ENCODE measurements at places on chromosomes 7 and 10.

- DNase-seq: no peak
These were observed 108.9 kb downstream of the NKX6-2 start for GRCh38 chr10:132677096-132677472.

GRCh38 chr10:18231480-18231879, 91.3 kb downstream of the CACNB2 start:
- DNase-seq: no peak

DNA sequence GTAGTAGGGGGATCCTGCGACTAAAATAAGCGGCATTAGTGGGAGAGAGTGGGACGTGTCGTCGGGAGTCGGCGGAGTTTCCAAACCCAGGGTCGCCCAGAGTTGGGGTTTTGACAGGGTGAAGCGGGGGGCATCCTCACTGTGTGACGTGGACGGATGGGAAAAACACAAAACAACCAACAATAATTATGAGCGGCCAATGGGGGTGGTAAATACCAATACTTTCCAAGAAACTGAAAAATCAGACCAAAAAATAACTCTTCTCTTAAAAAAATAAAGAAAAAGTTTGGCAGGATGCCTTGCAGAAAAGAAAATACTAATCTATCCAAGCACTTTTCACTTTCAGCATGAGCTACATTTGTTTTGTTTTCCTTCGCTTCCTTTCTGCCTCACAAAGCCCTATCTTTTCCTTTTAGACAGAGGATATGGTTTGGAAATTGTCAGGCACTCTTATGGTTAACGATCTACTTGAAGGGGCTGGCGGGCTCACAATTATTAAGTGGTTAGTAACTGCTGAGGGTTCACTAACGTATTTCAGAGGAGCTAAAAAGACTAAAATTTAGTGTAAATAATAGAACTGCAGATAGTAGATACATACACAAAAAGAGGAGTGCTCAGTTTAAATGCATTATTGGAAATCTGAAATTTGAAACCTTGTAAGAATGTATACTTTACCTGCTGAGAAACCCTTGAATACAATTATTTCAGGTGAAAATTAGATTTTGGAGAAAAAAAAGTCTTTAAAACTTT, 802 bp upstream of the CDK6 start:
- no peak for DNase-seq

GRCh38 chr10:77620731-77621130, 16.9 kb downstream of the KCNMA1 start:
- no peak for DNase-seq

- DNase-seq: no peak
These were observed 24.1 kb downstream of the CAMK2G start for GRCh38 chr10:73850211-73850610.

DNA sequence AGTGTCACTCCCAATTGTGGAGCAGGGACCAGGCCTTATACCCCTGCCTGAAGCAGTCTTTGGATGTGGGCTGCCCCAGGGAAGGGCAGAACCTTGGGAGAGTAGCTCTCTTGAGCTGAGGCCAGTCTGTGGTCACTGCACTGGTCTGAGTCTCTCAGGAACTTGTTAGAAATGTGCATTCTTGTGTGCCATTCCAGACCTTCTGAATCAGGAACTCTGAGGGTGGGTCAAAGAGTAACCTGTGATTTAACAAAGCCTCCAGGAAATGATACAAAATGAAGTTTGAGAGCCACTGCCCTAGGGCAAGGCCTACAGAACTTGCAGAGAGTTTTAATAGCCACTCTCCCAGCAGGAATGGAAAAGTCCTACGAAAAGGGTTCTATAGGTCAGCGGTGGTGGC, 68.1 kb downstream of the LYZL1 start:
- DNase-seq: no peak

DNA sequence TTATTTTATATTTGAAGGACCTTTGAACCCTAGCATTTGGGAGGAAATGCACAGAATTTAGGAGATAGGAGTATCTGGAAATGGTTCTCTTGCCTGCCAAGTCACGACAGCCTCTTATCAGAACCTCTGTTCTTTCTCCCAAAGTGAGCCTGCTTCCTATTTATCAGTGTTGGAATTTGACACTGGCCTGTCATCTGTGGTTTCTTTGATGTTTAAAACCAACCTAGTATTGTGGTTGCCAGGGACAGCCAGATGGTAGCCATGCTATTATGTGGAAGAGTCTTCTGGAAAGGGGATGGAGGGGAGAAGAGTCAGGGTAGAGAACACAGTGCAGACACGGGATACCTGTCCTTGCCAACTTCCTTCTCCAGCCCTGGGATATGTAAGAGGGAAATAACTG, 21.1 kb downstream of the ZNF282 start:
- no peak for DNase-seq

- no peak for DNase-seq
These were observed 186.2 kb downstream of the LRMDA start for GRCh38 chr10:75617485-75618155.

All from CD4-positive, alpha-beta T cell treated with Interferon alpha-2 for 1 hour (primary cell).